ENCODE measurements at places on chromosomes 12 and 14. TPM values are rescaled to one million over a fixed set of nuclear protein-coding genes. Genes with fewer than 3 reads are reported as not detected.

The ETFBKMT gene
- total RNA-seq = 3.2 TPM

The GALNT4 gene
- total RNA-seq = 7.5 TPM

DNA sequence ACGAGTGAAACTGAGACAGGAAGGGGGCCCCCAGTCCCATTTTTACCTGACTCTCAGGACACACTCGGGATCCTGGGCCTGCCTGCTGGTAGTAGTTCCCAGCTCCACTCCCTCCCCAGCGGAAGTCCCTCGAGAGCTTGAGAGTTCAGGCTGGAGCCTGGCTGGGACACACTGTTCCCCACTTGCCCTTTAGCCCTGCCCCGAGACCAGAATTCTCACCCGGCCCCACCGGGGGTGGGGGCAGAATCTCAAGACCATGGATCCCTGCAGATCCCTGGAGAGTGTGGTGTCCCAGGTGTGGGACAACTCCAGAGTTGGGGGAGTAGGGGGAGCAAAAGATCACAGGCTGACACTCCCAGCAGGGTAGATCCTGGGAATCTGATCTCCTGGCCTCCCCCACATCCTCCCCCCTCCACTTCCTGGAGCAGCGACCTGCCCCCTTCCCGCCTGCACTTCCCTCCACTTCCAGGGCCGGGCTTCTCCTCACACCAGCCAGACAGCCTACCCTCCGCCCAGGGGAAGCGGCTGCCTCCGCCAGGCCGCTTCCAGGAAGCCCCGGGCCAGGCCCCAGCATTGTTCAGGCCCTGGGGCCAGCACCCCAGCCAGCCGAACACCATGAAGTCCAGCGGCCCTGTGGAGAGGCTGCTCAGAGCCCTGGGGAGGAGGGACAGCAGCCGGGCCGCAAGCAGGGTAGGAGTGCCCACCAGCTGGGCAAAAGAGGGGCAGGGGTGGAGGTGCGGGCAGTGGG is at the start of gene TNS2:
TNS2 (plus strand) TSS at position 495 of the 748 bp plus-strand sequence; CDS start at position 616, 121 bp downstream.
- no peak for DNase-seq

- DNase-seq = no peak
Observed at GRCh38 chr12:102957339-102958050, at the start of gene ASCL1. Gene ASCL1, plus strand, starts transcription at chr12:102957674. Its CDS starts 571 bp downstream, at chr12:102958245.

DNA sequence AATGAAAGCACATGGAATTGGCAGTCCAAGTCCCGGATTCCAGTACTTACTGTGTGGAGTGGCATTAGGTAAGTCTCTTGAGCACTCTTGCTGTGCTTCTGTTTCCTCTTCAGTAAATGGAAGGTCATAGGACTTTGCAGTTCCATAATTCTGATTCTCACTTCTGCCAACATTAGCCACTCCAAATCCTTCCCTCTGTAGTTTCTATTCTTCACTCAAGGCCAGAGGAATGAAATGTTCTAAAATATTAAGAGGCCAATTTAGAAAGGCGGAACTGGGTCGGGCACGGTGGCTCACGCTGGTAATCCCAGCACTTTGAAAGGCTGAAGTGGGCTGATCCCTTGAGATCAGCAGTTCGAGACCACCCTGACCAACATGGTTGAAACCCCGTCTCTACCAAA is 19.8 kb upstream of the SLC5A8 start:
- DNase-seq = no peak

DNA sequence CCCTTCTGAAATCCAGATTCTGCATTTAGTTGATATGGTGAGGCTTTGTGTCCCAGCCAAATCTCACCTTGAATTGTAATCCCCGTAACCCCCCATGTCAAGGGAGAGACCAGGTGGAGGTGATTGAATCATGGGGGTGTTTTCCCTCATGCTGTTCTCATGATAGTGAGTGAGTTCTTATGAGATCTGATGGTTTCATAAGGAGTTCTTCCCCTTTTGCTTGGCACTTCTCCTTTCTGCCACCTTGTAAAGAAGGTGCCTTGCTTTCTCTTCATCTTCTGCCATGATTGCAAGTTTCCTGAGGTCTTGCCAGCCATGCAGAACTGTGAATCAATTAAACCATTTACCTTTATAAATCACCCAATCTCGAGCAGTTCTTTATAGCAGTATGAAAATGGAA is 23.1 kb upstream of the C12orf42 start:
- no peak for DNase-seq

GRCh38 chr12:93167841-93168492 is 209.8 kb upstream of the NUDT4 start:
- DNase-seq = no peak

Measured in omental fat pad (tissue), 4 donors.